Progenitor cell of endocrine pancreas (in vitro differentiated cells): ENCODE measurements at places on chromosomes 7 and 10. TPM values are rescaled to one million over a fixed set of nuclear protein-coding genes. Genes with fewer than 3 reads are reported as not detected.

- no peak for DNase-seq
Measured at GRCh38 chr10:105538874-105539273, 897.8 kb downstream of the SORCS3 start.

DNA sequence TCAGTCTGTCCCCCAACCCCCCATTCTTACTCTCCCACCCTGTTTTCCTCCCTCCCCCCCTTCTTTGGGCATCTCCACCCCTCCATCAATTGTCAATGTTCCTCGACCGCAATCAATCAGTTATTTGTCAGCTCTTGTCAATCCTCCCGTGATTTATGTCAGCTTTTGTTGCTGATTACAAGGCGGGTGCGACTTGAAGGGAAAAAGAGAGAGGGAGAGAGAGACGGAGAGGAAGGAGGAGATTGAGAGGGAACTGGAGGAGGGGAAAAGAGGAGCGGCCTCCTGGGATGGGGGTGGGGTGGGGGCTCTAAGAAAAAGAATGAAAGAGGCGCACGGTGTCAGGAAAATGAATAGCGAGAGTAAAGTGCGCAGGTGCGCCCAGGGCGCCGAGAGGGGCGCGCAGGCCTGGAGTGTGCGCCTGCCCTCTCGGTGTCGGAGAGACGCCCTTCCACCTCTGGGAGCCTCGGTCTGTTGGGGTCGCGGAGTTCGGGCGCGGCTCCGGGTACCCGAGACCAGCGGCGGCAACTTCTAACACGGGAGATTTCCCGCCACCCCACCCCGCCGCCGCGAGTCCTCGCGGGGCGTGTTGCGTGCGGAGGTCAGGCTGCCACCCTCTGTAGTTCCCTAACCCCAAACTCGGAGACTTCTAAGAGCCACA lies 1.1 kb upstream of the ZNF503 start:
- peak; percentile 57 for DNase-seq

DNA sequence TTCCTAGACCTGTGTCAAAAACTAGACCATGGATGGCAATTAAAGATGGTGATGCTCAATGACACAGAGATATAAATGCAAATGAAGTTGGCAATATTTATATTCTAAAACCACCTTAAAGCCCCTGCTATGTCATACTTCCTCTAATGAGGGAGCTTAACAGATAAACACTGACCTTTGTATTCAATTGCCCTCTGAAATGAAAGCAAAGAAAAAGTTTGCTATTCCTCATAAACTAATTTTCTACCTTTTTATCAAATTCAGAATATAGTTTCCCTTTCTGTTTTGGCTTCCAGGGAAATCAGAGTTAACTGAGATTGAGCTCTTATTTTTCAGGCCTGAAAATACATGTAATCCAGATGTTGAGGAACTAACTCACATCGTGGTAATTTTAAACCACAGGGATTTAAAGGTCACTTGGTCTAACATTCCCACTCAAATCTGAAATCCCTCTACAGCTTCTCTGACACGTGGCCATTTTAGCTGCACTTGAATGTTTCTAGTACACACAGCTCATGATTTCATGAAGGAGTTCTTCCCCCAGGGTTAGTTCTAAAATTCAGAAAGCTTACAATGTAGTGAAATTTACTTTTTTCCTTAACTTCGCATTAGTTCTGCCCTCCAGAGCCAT lies 37.9 kb upstream of the ABCB5 start:
- DNase-seq, result no peak

GRCh38 chr10:74851831-74852230 lies 25.4 kb downstream of the KAT6B start:
- DNase-seq, result no peak

DNA sequence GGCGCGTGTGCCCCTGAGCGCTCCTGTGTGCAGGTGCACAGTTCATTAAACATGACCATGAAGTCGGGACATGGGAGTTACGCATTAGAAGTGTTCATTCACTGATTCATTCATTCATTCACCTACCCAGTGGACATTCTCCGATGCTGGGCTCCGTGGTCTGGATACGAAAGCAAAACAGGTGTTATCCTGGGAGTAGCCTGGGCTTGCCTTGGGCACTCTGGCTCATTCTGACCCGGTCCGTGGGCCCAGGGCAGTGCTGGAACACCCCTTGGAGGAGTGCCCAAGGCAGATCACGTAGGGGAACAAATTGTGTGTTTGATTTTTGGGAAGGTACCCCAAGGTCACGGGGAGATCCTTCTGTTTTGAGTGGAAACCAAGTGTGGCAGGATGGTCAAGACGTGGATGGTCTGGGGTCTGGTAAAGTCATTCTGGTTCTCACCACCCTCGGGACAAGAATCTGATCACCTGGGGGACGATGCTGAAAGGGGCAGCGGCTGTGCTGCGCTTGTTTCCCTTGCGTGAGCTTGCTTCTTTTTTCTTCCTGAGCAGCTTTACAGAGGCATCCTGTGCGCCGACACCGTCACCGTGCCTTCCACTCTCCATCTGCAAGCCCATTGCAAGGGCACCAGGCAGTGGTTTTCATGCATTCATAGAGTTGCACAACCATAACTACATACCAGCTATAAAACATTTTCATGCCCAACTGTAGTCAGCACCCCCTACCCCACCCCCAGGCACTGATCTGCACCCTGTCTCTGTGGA lies 10.1 kb downstream of the ELFN1 start:
- DNase-seq, result no peak

DNA sequence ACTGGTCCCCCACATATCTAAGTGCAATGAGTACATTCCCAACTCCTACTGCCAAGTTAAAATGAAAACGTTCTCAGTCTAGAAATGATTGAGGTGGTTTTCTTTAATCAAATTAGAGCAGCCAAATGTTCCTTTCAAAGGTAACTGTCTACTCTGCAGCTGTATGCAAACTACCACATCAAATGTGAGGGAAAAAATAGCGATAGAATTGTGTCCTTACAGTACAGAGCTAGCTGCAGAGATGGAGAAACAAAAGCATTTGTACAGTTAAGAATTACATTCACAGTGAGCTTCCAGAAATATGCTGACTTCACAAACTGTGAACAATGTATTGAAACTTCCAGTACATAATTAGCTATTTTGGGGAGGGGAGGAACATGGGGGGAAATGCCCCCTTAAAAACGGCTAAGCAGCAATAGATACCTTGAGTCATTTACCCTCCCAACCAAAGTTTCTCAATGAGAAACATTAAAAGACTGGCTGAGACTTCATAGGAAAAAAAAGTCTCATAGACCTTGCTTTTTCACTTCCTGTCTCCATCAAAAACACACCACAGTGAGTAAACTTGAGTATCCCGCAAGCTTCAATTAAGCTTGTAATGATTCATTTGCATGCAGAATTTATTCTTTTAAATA lies 22.9 kb downstream of the CDK6 start:
- no peak for DNase-seq

- no peak for DNase-seq
Measured at GRCh38 chr10:75049316-75050148, 61.9 kb upstream of the SAMD8 start.

- no peak for DNase-seq
Measured at GRCh38 chr7:135924302-135924701, 52.9 kb downstream of the MTPN start.

GRCh38 chr7:76310102-76310957 lies 7.9 kb downstream of the HSPB1 start:
- no peak for DNase-seq

- no peak for DNase-seq
Measured at GRCh38 chr10:87760195-87760905, 57.7 kb downstream of the ATAD1 start.

DNA sequence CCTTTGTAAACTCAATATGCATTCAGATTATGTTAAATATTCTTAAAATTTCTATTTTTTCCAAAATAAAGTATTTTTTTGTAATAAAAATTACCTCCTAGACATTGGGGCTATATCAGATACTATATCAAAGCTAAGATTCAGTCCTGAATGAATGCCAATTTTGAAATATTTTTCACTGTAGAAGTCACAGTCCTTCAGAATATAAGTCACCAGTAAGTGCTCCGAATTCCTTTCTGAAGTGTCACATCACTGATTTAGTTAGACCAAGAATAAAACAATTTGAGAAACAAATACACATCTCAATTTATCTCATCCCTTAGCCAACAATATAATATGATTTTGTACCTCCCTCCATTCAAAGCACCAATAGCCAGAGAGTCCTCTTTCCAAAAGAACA lies 33.9 kb upstream of the GSAP start:
- no peak for DNase-seq

GRCh38 chr7:158911145-158911544 lies 54.8 kb downstream of the DYNC2I1 start:
- no peak for DNase-seq

DNA sequence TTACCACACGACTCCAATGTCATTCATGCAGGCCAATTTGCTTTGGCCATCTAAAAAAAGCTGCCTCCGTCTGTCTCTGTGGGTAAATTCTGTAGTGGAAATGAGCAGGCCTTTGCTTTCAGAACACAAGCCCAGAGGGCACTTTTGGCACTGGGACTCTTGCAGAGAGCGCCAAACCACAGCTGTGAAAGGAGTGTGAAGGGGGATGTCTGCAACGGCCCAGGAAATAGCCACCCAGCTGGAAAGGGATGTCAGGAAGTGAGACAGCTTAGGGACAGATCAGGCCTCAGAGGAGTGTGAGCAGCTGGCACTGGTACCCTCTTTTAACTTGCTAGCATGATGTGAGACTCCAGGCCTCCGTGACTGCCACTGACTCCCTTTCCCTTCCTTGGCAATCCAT lies 152.4 kb downstream of the DKK1 start:
- no peak for DNase-seq

DNA sequence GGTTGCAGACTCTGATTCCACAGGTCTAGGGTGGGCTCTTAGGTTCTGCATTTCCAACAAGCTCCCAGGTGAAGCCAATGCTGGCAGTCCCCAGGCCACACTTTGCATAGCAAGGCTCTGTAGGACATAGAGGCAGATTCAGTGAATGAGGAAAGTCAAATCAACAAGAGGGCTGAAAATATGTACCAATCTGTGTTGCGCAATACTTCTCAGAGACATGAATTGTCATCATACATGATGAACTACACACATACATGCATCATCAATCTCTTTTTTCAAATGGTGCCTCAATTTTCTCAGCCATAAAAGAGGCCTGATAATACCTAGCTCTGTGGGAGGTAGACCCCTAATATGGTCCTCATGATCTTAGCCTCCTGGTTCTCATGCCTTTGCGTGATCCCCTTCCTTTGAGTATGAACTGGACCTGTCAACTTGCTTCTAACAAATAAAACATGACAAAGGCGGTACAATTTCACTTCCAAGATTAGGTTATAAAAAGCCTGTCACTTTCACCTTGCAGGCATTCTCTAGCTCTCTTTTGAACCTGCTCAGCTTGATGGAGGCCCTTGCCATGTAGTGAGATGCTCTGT lies 49.0 kb downstream of the PIK3CG start:
- no peak for DNase-seq

GRCh38 chr10:66837335-66837734 lies 88.5 kb upstream of the LRRTM3 start:
- DNase-seq, result no peak

DNA sequence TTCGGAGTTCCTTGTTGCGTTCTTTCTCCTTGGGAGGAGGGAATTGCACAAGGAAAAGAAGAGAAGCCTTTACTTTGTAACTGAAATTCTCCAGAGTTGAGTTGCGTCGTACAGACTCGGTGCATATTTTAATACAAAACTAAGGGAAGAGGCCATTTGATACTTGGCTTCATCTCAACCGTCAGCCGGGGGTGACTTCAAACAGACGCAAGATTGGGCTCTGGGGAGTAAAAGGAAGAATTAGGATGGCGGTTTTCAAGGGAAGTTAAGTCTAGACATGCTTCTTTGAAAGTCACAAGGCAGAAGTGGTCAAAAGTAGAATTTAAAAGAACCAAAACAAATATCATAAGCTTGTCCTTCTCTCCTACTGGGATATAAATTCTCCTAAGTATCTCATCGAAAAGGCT lies 1.6 kb downstream of the PRR15 start:
- no peak for DNase-seq

DNA sequence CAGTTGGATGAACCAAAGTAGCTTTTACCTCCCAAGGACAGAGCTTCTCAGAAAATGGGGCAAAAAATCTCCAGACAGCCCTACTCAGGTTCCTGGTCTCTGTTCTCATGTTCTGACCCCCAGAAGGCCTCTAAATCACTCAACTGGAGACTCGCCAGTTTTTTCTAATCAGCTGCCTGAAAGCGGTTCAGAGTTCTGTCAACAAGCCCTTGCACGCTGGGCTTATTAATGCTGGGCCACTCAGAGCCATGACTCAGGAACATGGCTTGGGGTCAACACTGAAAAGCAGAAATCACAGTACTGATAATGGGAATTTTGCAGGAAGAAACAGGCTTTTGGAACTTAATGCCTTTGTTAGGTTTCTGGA lies 15.3 kb downstream of the ECHDC3 start:
- no peak for DNase-seq

DNA sequence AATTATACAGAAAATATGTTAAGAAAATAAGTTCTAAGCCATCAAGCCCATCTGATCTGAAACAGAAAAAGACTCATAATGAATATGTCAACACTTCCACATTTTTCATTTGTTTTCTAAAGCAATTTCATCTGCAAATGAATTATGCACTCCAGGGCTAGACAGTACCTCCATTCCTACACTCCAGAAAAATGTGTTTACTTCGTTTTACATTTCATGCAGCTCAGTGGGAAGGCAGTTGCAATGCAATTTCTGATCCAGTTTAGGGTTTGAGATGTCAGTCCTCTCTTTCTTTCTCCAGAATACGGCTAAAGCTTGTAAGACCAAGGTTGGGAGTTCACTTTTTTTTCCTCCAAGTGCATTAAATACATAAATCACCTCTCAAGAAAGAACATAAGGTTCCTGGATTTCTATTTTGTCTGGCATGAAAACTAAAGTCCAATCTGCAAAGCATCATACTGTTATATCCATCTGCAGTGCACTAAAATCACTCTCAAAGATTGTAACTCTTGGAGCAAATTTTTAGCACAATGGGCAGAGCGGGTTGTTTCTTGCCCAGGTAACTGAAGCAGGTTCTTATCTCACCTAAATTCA lies 348.8 kb upstream of the C7orf33 start:
- no peak for DNase-seq

GRCh38 chr7:4873071-4873944 lies 10.2 kb downstream of the RADIL start:
- no peak for DNase-seq

Gene MUC12
- 0.31 and 0.33 TPM in 2 replicates for total RNA-seq

Gene SLC26A5
- 0.17 TPM in 1 of 2 replicates, not detected in the other for total RNA-seq

Gene TRPV6
- total RNA-seq, result 5.7 and 6.2 TPM in 2 replicates

Gene SOSTDC1
- total RNA-seq, result 0.41 and 0.73 TPM in 2 replicates

Gene OPN1SW
- total RNA-seq, result not detected in 2 replicates

Gene MACROH2A2
- 128 and 143 TPM in 2 replicates for total RNA-seq

Gene C7orf57
- not detected in 2 replicates for total RNA-seq

Gene DNAJC1
- 28.5 and 29.1 TPM in 2 replicates for total RNA-seq

Gene EPHA1
- total RNA-seq, result 54.4 and 56.3 TPM in 2 replicates

Gene METTL27
- total RNA-seq, result 13.3 and 13.5 TPM in 2 replicates

Gene CUZD1
- not detected in 2 replicates for total RNA-seq

Gene COL13A1
- 0.43 and 0.47 TPM in 2 replicates for total RNA-seq

Gene FAM25A
- total RNA-seq, result not detected in 2 replicates
